CD4-positive, alpha-beta T cell treated with Interleukin-15 for 1 hour (primary cell): ENCODE measurements at places on chromosomes 4 and X.

DNA sequence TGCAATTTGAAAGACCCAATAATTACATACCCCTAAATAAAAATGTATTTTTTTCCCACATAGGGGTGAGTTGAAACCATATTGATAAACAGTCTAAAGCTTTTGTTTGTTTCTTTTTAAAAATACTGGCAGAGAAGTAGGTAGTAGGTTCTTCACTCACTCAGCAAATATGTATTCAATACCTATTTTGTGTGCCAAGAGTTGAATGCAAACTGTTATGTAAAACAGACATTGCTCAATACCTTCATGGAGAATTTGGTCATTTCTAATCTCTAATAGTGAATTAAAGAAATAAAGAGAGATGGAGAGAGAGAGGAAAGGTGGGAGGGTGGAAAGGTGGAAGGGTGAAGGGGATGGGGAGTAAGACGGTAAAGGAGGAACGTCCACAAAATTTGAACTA is 589.9 kb upstream of the GNPDA2 start:
- no peak for DNase-seq

- DNase-seq = no peak
Observed at GRCh38 chr4:121861426-121861825, 8.8 kb downstream of the BBS7 start.

GRCh38 chr4:80124246-80125211 is 51.5 kb upstream of the ANTXR2 start:
- DNase-seq = no peak

DNA sequence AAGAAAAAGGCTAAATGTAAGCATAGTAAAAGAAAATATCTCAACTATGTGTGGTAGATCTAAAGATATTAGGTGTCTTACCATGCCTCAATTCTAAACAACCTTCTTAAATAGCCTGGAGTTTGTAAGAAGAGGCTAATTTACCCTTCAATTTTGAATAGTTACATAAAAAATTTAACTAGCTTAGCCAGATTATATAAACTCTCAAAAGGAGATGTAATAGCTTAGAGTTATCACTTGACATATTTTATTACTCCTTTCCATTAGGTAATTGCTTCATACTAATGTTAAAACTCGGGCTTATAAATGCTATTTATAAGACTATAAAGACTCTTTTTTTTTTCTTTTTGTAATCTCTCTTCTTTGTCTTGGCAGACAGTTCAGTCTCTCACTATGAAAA is 297.5 kb upstream of the PABPC4L start:
- no peak for DNase-seq

- DNase-seq = no peak
Observed at GRCh38 chr4:126395664-126396063, 1080.9 kb downstream of the FAT4 start.

DNA sequence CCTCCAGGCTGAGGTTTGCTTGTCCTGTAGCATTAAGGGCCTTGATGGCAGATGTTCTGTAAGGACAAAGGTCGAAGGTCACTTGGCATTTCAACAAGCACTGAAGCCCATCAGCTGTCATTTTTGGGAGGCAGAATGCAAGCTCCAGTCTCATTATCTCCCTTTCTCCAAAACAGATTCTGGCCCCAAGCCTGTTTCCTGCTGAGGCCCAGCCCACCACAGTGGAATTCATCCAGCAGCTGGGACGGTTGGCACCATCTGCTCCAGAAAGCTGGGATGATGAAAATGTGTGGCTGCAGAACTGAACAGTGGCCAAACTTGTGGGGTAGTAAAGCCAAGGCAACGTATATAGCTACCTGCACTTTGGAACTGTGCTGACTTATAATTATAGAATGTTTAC is 17.7 kb upstream of the PPEF2 start:
- no peak for DNase-seq

GRCh38 chrX:48703228-48703627 is 6.7 kb downstream of the SUV39H1 start:
- no peak for DNase-seq

GRCh38 chr4:142645475-142646108 is 200.5 kb downstream of the INPP4B start:
- no peak for DNase-seq

DNA sequence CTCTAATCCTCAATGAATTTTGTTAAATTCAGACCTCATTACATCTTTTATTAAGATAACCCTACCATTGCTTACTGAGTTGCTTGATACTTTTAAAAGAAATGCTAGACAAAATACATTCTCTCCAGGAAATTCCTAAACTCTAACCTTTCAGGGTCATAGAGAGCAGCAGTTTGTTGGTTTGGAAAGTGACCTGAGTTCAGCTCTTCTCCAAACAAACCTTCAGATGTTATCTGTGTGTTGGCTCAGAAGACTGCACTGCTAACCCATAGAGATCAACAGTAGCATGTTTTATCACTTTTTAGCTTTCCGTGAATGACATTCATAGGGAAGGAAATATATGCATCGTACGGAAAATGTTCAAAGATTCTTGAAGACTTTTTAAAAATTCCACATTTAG is 101.8 kb upstream of the VEGFC start:
- DNase-seq = no peak

GRCh38 chr4:143375326-143376073 is 38.8 kb downstream of the GAB1 start:
- DNase-seq = peak; percentile 20

DNA sequence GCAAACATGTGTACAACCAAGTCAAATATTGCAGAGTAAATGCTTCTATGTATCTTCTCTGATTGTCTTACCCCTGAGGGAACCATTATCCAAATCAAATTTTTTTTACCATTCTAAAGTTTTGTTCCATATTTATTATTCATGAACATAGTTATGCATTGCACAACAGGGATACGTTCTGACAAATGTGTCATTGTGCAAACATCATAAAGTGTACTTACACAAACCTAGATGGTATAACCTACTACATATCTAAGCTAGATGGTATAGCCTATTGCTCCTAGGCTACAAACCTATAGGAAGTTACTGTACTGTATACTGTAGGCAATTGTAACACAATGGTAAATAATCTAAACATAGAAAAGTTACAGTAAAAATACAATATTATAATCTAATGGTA is 23.4 kb downstream of the BEX3 start:
- no peak for DNase-seq

DNA sequence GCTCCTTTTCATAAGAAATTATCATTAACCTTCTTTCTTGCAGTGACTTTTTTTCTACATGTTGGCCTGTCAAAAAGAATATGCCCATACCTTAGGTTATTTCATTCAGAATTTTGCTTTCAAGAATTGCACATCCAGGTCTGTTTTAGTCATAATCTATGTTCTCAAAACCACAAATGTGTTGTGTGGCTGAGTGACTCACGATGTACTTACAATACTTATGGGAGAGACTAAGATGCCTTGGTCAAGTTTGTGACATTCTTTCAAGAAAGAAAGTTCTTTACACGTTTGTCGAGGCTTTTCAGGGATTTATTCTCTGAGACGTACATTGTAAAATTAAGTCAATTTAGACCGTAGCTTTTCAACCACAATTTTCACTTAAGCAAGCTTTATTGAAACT is 396.7 kb downstream of the FSTL5 start:
- DNase-seq = no peak

- DNase-seq = no peak
Observed at GRCh38 chr4:20260821-20261220, 9.1 kb downstream of the SLIT2 start.

- DNase-seq = no peak
Observed at GRCh38 chrX:39519566-39520301, 578.0 kb downstream of the BCOR start.

GRCh38 chr4:114025176-114025777 is 45.8 kb upstream of the ARSJ start:
- DNase-seq = no peak

GRCh38 chr4:2783790-2784189 is 9.1 kb upstream of the SH3BP2 start:
- no peak for DNase-seq

DNA sequence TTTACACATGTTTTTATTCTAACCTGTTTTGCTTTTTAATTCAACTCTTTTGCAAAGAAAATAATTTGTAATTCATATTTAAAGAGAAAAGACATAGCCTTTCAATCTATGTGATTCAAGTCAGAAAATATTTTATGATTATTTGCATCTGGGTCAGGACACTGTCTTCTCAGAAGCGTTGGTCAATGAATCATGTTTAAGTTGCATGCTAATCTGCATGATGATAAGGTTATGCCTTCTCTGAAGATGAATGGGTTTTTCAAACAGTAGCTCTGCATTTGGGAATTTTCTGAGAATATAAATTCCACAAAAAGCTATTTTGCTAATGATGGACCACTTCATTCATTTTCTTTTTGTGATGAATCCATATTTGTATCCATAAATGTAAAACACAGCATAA is 282.5 kb downstream of the TMA16 start:
- no peak for DNase-seq

DNA sequence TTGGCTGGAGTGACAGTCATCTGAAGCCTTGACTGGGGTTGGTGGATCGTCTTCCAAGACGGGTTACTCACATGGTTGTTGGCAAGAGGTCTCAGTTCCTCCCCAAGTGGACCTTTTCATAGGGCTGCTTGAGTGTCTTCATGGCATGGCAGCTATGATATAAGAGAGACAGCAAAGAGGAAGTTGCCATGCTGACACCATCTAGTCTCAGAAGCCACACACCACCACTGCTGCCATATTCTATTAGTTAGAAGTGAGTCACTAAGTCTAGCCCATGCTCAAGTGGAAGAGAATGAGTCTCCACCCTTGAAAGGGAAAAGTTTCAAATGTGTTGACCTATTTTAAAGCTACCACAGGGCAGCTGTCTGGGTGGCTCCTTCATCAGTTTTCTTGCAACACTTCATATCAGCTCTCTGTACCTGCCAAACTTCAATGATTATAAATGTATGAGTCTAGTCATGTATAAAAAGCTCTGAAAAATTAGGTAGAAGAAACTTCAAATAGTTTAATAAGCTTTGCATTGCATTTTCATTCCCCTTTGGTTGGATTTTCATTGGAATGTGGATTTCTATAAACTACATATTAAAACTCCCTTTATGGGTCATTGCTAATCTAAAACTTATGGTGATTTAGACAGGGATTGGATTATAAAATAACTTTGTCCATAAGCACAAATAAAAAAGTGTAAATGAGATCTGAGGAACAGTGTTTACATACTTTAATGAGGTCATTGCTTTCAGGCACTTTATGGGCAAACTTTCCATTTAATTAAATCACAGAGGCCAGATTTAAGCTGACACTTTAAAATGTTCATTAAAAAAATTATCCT is 68.0 kb upstream of the ATXN3L start:
- no peak for DNase-seq

- DNase-seq = no peak
Observed at GRCh38 chrX:99703473-99703872, 706.6 kb downstream of the PCDH19 start.

DNA sequence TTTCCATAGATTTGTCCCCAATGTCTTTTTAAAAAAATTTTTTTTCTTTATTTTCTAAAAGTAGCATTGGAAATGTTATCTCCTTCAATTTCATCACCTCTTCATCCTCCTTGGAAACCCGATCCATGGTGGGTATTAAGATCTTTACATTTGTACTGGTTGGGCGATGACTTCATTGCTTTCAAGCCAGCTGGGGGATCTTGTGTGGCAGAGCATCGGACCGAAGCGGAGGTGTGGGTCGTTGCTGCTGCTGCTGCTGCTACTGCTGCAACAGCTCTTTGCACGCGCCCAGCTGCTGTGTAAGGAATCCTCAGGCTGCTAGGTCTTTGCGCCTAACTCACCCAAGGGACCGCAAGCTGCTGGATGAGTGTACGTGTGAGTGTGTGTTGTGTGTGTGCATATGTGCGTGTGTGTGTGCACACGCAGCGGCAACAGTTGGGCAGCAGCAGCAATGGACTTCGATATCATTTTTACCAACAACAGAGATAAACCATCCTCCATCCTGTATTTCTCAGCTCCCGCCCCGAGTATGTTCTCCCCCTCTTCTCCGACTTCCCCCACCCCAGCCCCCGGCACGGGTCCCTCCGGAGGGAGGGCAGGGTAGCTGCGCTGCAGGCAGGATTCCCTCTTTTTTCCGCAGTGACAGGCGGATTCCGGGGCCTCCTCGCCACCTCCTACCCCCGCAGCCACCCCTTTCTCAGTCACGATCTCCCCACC is 768 bp upstream of the CDKL5 start:
- DNase-seq = peak; percentile 20

DNA sequence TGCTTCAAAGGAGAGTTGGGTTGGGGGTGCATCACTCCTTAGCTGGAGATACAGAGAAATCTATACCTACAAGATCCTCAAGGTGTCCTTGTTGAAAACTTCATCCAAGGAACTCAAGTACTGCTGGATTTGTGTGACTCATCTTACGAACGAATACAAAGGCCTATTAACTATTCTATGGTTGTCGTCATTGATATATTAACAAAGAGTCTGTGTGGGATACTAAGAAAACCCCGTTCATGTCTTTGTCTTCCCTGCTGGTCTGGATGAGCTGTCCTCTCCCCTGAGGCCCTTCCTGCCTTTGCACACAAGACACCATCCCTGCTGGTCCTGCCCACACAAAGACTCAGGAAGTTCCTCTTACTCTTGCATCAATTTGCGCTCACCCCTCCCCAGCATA is 54.9 kb upstream of the IRF2 start:
- no peak for DNase-seq

DNA sequence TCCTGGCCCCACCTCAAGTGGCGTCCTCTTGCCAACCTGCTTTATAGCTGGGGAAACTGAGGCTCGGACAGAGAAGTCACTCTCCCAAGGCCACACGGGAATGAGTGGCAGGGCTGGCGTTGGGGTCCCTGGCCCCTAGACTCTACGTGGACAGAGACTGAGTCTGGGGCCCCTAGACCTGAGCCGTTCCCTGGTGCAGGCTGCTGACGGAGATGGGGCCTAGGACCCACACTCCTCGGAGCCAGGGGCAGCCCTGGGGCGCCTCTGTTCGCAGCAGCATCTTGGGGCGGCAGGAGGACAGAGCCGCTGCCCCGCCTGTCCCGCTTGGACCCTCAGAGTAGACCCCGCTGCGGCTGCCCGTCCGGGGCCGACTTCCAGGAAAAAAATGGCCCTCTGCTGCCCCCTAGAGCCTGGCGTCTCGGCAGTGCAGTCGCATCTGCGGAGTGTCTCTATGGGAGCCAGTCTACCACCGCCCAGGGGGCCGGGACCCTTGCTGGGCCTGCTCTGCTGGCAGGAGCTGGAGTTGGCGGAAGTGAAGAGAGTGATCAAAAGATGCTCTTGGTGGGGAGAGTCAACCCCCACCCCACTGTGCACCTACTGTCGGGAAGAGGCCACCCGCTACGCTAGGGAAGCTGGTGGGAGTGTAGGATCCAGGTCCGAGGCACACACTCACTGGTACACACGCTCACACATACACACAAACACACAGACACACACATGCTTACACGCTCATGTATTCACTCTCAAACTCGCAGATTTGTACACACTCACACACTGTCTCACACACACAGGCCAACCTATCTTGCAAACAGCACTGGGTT is 220.1 kb downstream of the AFAP1 start:
- peak; percentile 29 for DNase-seq
